Psoas muscle (tissue), 8 donors: ENCODE measurements at places on chromosomes 7 and 10. TPM values are rescaled to one million over a fixed set of nuclear protein-coding genes. Genes with fewer than 3 reads are reported as not detected.

Gene C1QL3
- total RNA-seq: not detected

Gene PRKCQ
- total RNA-seq: 59.2 TPM

Gene CDC14C
- not detected for total RNA-seq

Gene ADAM22
- total RNA-seq: 1.2 TPM

Gene PALS2
- 21.5 TPM for total RNA-seq

Gene STRA8
- total RNA-seq: not detected

Gene TUBGCP2
- total RNA-seq: 35.6 TPM

Gene ZNF804B
- not detected for total RNA-seq

Gene ACTL6B
- not detected for total RNA-seq

Gene PAPOLB
- total RNA-seq: not detected

Gene IDE
- 69.3 TPM for total RNA-seq

Gene CLIP2
- total RNA-seq: 2.7 TPM

Gene OR2A5
- not detected for total RNA-seq

Gene ABCB4
- total RNA-seq: 3.2 TPM

Gene PHYH
- 210 TPM for total RNA-seq

Gene LLCFC1
- not detected for total RNA-seq

Gene GDF2
- total RNA-seq: not detected

Gene VAX1
- total RNA-seq: not detected

Gene SPDYE2
- not detected for total RNA-seq

Gene TBX20
- not detected for total RNA-seq

Gene PITX3
- 9.7 TPM for total RNA-seq

Gene WDR91
- 4.8 TPM for total RNA-seq

Gene GPR85
- 0.19 TPM for total RNA-seq
